ENCODE measurements at places on chromosomes 6 and 20.

DNA sequence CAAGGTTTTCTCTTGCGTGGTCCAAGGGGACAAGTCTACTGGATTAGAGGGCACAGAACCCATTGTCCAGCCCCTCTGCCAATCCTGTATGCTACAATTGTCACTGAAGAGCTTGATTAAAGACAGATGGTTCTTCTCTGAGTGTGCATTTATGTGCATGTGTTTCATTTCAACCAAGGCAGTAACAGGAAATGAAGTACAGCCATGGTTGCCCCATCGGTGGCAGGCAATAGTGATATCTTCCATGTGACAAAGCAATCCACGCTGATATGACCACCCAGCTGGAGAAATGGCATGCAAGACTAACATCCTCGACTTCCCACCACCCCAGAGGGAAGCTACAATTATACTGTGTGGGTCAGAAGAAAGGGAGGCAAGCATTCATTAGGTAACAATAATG, 85.5 kb downstream of the UNC5CL start:
- no peak for DNase-seq

DNA sequence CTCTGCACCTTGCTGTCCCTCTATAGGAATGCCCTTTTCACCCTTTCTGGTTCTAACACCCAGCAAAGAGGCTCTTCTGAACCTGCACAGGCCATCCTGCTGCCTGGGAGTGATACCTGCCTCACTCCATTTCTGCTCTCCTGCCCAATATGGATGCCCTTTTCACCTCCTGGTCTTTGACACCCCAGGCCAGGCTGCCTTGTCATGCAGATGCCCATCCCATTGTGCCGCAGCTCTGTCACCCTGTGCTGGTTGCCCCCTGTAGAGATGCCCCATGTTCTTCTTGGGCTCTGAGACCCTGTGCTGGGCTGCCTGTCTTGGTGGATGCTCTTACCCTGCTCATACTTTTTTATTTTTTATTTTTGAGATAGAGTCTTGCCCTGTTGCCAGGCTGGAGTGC, 95.3 kb downstream of the CDKAL1 start:
- no peak for DNase-seq

GRCh38 chr6:44497807-44498206, 110.3 kb downstream of the CDC5L start:
- no peak for DNase-seq

DNA sequence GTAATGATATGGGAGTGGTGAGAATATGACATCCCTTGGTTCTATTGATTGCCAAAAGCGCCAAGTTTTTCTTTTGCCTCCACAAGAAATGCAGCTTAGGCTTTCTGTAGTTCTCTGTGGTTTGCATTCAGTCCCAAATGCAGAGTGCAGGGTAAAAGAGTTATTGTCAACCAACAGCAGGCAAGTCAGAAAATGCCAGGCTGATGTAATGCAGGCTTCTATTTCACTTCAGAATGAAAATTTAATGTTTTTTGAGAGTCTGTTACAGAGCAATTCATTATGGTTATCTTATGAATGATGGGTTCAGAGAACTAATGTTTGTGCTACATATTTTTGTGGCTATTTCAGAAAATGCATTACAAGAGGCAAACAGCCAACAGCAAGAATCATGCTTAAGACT, 293.5 kb downstream of the CENPW start:
- no peak for DNase-seq

DNA sequence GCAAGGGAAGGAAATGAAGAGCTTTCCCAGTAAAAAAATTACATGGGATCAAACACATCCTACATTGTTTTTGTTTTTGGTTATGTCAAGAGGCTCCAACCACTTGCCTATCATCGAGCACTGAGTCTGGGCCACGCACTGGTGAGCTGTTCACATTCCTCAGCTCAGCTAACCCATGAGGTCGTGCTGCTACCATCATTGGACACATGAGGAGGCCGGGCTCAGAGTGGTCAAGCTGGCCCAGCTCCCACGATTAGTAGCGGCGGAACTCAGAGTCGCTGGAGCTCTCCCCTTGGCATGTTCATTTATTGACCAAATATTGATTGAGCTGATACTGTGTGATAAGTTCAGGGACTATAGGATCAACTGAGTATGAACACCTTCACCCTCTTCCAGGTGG, 164.9 kb downstream of the CDH26 start:
- no peak for DNase-seq

DNA sequence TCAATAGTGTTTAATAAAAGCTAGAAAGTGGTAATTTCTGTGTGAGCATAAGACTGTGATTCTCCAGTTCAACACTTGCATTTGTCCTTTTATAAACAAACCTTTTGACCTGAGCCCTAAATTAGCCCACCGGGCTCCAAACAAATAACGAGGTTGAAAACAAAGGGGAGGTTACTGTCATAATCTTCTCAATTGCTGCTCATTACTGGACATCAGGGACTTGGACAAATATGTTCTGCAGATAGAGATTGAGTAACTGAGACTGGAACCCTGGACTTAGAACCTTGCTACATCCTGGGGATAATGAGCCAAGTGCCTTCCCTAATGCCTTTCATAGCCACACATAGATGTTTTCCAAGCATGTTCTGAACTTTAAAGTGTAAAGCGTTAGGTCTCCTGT, 84.2 kb upstream of the PCSK2 start:
- DNase-seq, result no peak

DNA sequence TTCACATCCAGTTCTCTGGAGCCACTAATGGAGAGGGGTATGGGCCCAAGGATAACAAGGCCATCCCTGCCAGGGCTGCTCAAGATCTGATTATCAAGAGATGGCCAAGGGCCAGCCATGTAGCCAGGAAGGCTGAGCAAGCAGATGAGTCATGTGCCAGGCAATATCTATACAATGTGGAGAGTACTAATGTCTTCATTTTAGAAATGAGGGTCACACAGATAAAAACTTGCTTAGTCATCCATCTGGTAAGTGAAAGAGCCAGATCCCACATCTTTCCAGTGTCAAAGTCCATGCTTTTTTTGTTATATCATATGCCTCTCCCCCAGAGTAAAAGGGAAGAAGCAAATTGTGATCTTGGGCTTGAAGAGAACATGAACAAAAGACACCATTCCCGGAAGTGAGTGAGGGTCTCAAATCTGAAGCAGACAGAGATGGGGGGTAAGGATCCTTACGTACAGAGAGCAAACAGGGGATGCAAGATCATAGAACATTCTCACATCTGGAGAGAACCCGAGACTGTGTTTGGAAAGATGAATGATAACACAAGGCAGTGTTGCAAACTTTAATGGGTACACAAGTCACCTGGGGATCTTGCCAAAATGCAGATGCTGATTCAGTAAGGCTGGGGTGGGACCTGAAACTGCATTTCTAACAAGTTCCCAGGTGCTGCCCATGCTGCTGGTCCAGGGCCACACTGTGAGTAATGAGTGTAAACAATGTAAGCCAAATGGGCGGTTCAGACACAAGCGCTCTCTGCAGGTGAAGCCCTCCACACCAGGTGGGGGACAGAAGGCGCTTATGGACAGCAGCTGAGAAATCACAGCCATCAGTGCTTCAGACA, 20.0 kb upstream of the GSTA3 start:
- no peak for DNase-seq

DNA sequence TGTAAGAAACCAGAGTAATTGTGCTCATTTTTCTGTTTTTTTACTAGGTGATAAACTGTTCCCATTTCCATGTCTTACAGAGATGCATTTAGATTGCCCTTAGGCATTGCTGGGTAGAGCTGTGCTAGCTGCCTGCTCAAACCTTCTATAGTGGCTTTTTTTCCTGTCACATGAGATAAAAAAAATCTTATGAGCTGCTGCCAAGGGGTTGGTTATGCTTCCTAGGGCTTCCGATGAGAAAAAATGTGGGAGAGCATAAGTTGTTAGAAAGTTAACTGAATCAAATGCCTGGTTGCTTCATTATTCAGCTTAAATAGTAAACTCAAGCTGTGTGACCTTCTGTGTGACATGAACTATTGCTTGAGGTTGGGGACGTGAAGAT, 50.0 kb upstream of the NOX3 start:
- no peak for DNase-seq
